Nucleus accumbens (tissue), 56 donors: ENCODE measurements at places on chromosomes 12 and 14.

GRCh38 chr12:51234530-51234929, 4.1 kb upstream of the DAZAP2 start:
- no peak for DNase-seq

GRCh38 chr12:55734595-55734994, 5.8 kb upstream of the CD63 start:
- no peak for DNase-seq

DNA sequence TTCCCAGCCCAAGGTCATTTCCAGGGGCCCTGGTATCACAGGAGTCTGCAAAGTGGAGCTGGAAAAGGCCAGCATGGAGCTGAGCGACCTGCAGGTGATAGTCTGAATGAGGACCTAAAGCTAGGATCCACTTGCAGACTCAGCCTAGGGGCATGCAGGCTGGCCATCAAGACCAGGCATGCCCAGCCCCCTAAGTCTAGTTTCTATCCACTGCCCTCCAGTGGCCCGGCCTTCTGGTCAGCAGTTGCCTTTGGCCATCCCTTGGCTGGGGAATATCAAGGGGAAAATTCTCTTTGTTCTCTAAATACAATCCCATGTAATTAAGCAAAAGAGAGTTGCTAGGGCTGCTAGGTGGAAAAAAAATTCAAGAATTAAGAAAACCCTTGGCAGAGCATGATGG, 96.3 kb upstream of the LHX5 start:
- DNase-seq = no peak

- DNase-seq = no peak
Measured at GRCh38 chr14:22800346-22800745, 14.9 kb downstream of the SLC7A7 start.

DNA sequence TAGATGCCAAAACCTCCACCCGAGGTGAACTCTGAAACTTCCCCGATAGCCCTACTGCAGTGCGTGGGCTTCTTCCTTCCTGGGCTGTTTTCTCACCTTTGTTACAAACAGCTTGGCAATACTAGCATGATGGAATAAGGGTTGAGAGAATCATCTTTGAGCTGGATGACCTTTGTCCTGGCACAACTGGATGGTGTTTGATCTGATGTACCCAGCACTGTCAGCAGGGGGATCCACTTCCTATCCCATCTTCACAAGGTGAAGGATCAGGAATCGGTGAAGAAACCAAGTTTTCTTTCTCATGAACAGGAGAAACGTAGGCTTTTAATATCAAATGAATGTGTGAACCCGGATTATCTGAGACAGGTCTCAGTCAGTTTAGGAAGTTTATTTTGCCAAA, 19.5 kb upstream of the LRRC10 start:
- DNase-seq = no peak

- no peak for DNase-seq
Measured at GRCh38 chr12:79439175-79439825, 251.5 kb downstream of the PAWR start.

- DNase-seq = peak; percentile 11
Measured at GRCh38 chr12:12018454-12018853, 52.3 kb upstream of the BCL2L14 start.

DNA sequence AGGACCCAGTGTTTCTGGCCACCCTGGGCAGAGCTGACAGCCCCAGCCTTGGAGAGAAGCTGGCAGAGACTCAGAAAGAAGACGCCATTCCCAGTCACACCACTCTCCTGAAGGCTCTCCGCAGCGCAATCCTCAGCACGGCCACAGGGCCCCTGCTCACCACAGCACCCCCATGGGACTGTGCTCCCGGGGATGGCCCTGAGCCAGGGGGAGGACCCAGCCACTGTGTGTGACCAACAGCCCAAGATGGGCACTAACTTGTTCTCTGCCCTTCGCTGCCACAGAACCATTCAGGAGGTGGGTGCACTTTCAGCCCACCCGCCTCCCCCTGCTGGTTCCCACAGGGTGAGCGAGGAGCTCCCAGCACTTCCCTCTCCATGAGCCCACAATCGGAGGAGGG, 57.1 kb downstream of the CCNK start:
- no peak for DNase-seq

DNA sequence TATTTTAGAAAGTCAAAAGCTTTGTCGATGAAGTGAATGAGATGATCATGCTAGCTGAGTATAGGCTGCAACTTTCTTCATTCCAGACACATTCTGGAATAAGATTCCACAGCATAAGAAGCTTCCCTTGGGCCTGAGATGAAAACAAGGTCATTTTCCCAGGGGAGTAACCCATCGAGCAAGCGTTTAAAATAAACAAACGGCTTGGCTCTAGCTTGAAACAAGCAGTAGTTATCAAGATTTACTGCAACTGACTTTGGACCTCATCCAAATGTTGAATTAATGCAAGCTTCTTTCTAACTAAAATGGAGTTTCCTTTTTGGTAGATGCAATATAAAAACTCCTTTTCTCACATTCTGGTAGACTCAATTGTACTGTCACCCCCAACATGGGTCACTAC, 23.0 kb downstream of the KCNJ8 start:
- no peak for DNase-seq

DNA sequence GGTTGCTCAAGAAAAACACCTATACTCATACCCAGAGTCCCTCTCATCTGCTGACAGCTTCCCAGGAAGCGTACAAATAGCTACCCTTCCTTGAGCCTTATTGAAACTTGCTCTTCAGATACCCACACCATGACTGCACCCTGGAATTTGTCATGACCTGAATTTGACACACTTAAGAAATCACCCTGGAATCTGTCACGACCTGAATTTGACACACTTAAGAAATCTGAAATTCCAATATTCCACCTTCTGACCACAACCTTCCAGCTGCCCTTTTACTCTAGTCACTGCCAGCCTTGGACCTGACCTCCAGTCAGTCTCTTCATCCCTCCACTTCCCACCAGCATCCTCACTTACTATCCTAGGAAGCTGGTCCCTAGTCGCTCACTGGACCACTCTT, 1.1 kb upstream of the HAL start:
- no peak for DNase-seq

GRCh38 chr12:121093487-121093891, 39.2 kb upstream of the P2RX7 start:
- no peak for DNase-seq

- DNase-seq = no peak
Measured at GRCh38 chr12:24724814-24725213, 224.1 kb downstream of the BCAT1 start.
